ENCODE measurements at places on chromosomes 11 and 22.

DNA sequence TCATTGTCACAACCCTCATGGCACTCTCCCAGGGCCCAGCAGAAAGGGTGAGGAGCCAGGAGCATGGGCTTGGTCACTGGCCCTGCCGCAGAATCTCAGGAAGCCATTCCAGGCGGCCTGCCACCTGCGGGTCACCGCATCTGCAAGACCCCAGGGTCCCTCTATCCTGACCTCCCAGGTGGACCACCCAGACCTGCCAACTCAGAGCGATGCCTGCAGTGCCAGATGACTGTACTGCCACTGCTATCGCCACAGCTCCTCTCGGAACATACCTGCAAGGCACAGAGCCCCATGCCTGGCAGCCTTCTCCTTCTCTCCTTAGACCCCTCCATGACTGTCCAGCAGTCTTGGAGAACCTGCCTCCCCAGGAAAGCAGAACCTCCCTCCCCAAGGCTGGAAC is 26.4 kb upstream of the ELFN2 start:
- no peak for DNase-seq

GRCh38 chr22:29031227-29032011 is 30.2 kb downstream of the C22orf31 start:
- peak; percentile 99 for DNase-seq

GRCh38 chr11:11280826-11281225 is 72.2 kb downstream of the CSNK2A3 start:
- no peak for DNase-seq

GRCh38 chr11:62394825-62395538 is 23.9 kb upstream of the SCGB1A1 start:
- DNase-seq = peak; percentile 74

GRCh38 chr11:815675-816432 is 2.9 kb upstream of the PNPLA2 start:
- DNase-seq = no peak

DNA sequence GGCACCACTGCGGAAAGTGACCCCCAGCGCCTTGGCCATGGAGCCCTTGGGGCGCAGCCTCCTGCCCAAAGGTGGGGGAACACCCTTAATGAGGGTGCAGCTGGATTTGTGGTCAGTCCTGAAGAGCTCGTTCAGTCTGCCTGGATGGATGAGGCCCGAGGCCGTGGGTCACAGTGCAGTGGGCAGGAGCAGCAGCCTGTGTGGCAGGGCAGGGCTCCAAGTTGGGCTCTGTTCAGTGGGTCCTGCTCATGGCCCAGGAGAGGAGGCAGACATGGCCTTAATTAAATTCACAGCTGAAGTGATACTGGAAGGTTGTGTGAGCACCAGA is 33.3 kb downstream of the FAM83F start:
- no peak for DNase-seq

GRCh38 chr11:121688055-121688491 is 235.3 kb upstream of the SORL1-AS1 start:
- no peak for DNase-seq

DNA sequence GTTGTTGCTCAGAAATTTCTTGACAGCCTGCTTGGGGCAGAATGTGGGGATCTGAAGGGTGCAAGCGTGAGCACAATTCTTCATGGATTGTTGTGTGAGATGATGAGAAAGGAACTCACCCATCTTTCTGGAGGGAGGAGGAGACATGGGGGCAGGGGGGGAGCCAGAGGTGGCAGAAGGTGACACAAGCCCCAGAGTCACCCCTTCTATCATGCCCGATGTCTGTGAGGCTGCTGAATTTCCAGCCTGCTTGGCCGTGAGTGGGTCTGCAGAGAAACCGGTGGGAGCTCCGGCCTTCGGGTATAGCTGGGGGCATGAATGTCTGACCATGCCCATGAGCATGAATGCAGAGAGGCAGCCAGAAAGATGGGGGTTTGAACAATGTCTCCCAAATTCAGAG is 870.7 kb downstream of the TBC1D22A start:
- no peak for DNase-seq

DNA sequence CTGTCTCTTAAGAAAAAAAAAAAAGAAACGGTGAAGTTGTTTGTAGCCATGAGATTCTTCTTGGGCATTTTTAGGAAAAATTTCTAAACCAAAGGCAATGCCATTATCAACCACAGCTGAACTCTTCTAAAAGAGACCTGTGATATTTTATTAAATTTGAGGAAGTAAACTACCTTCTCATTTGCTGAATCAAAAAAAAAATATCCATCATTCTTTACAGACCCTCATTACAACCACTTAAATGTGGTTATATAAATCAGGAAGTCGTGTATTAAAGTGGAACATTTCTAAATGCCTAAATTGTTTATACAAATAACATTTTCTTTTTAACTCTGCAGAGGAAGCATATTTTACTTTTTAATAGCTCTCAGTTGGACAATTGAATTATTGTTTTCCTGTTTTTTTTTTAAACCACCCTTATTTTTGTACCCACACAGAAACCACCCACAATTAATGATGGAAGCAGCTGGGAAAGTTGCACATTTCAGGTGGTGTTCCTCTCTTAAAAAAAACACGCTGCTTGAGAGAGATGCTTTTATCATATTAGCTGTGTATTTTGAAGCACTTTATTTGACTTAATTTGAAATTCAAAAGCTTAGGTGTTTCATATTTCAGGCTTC is 91.2 kb downstream of the ARHGAP42 start:
- DNase-seq = peak; percentile 24

- DNase-seq = no peak
These were observed 12.8 kb upstream of the MOB2 start for GRCh38 chr11:1499261-1499890.

GRCh38 chr11:131696690-131697089 is 326.3 kb downstream of the NTM start:
- DNase-seq = no peak

- DNase-seq = no peak
These were observed 162.6 kb upstream of the CCDC179 start for GRCh38 chr11:23022854-23023253.

DNA sequence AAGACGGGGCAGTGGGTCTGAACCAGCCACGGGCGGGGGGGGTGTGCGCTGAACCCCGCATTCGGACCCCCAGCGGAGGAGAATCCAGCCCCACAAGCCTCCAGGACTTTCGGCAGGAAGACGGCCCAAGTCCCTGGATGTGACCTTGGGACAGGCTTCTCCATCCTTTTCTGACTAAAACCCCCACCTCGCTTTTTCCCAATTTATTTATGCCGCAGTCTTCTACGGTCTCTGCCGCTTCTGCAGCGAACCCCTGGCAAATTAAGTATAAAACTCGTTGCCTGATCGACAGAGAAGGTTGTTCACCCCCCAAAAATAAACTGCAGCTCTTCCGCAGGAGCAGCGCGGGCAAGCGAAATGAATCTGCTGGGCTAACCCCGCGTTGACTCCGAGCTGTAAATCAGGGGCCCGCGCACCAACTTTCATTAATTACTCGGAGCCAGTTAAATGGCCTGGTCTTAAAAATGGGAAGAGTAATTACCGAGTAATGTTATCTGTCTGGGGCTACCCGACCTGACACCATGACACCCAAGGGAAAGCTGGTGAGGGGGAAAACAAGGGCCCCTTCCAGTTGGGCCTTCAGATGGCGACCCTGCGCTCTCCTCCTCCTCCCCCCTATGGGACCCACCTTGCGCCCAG is 6.6 kb downstream of the WT1 start:
- DNase-seq = no peak

- no peak for DNase-seq
These were observed 15.1 kb downstream of the POU2AF1 start for GRCh38 chr11:111363985-111364384.

DNA sequence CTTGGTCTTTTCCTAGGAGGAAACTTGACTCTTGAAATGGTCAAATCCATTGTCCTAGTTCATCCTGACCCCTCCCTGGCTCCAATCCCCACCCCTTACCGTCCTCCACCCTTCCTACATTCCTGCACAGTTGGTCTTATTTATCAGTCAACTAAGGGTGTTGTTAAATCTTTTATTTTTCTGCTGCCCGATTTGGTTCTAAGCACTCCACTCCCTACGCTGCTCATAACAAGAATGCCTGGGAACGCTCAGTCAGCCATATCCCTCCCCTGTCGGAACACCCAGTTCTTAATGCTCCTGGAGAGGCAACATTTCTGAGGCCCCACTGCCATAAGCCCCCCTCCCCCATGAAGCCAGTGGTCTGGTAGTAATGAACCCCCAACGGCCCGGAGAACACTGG is 9.7 kb downstream of the EHF start:
- DNase-seq = peak; percentile 88

Data from renal cortical epithelial cell (primary cell).